Iris pigment epithelial cell (primary cell): ENCODE measurements at places on chromosomes 3 and 15.

- no peak for DNase-seq
These were observed 33.1 kb downstream of the ARIH2 start for GRCh38 chr3:48951764-48952163.

GRCh38 chr3:10581251-10581650, 75.9 kb upstream of the ATP2B2 start:
- no peak for DNase-seq

- no peak for DNase-seq
These were observed 8.6 kb downstream of the ILDR1 start for GRCh38 chr3:122013448-122013925.

- no peak for DNase-seq
These were observed 552.9 kb upstream of the KCNMB2 start for GRCh38 chr3:177983320-177983719.

GRCh38 chr3:143315766-143316165, 196.2 kb downstream of the CHST2 start:
- DNase-seq: no peak

- DNase-seq: peak; percentile 83
These were observed 200.3 kb upstream of the ICE2 start for GRCh38 chr15:60679256-60679655.

DNA sequence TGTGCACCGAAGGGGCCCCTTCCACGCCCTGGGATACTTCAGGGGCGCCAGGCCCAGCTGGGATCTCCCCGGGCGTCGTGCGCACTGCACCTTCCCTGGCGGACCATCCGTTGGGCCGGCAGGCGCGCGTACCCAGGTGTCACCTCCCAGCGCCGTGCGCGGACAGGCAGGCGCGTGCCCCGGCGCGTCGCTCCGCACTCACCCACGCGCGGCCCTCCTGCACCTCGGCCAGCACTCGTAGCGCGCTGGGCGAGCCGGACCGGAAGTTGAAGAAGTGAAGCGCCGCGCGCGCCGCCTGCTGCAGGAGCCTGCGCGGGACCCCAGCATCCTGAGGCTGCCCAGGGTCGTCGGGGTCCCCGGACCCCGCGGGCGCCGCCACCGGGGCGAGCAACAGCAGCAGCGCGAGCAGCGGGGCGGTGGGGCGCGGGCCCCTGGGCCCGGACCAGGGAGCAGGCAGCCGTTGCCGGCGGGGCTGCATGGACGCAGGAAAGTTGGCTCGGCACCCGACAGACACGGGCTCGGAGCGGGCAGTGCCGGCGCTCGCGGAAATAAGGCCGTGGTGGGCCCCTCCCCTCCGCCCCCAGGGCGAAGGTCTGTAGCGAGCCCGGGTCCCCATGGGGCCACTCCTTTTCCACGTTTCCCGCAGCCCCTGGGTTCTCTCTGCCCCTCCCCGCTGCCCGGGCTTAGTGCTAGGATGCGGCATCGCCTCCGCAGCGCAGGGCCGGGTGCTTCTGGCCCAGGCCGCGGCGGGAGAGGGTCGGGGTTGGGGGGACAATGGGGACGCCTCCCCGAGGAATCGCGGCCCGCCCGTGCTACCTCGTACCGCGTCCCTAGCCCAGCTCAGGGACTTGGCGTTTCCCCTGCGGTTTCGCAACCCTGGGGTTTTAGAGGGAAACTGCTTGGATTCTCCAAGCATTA, at the start of gene RARRES1:
TSS of gene RARRES1 (minus strand) at position 520 of the 918 bp plus-strand sequence. CDS start at position 478, 42 bp downstream.
- peak; percentile 79 for DNase-seq

DNA sequence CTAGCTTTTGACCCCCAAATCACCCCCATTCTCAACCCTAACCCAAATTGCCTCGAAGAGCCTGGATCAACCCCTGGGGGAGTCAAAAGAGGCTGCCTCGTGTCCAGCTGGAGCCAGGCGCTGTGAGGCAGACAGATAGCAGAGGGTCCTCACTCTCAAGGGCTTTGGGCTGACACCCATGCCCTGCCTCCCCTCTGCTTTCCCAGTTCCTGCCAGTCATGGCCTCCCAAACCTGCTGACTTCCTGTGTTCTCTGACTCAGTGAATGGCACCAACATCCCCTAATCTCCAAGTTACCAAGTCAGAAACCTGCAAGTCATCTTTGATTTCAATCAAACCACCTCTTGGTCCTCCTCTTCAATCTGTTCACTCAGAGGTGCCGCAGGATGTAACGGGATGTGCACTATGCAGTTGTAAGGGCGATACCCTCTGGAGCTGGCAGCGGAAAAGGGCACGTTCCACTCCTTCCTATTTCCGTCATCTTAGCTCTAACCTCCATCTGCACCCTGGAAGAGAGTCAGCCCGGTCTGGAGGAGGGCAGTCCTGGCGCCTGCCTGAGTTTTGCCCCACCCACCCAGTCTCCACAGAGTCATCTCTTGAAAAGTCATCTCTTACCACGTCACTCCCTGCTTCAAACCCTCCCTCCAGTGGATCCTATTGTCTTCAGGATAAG, 52.4 kb upstream of the FAM174B start:
- no peak for DNase-seq

DNA sequence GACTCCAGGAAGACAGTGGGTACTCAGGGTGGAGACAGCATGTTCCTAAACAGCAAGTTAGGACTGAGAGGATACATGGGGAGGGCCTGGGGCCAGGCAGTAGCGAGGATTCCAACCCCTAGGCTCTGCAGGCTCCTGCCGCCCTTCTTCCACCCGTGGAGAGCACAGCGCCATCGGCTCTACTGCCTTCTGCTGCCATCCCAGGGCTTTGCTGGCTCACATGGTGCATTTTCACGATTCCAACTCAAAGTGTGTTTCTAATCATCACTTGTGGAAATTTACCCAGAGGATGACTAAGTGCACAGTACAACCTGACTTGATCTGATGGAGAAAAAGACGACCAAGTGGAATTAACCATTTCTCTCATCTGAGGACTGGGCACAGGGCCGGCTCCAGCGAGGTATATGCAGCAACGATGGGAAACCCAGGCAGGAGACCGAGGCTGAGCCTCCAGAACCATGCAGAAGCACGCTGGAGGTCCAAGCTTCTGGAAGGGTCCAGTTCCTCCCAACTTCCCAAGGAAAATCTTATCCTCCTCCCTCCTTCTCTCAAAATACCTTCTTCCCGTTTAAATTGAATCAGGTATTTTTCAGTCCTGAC, 104.6 kb downstream of the LRIG1 start:
- no peak for DNase-seq

DNA sequence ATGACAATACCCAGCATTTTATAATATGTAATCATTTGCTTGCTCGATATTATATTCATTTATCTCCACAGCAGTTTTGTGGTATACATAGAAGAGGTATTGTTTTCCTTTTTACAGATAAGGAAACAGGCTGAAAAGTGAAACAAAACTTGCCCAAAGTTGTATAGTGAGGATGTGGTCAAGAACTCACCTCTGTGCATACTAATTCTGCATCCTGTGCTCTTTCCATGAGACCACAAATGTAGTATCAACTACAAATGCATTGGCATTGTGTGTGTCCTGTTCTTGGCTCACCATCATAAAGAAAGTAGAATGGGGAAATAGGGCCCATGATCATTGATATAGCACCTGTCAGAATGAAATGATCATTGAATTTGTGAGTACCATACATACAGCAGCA, 167.3 kb downstream of the NECTIN3 start:
- no peak for DNase-seq

- DNase-seq: no peak
These were observed 1035.9 kb downstream of the TUSC7 start for GRCh38 chr3:117745516-117745915.

DNA sequence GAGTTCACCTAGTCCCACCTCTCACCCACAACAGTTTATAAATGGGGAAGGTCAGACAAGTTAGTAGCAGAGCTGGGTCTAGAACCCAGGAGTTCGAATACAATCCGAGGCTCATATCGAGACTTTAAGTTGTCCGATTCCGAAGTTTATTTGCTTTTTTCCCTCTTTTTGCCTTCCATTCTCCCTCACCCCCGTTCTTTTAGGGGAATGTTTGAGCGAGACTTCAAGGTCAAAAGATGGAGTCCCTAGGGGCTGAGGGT, 7.3 kb downstream of the BCL6 start:
- DNase-seq: no peak

DNA sequence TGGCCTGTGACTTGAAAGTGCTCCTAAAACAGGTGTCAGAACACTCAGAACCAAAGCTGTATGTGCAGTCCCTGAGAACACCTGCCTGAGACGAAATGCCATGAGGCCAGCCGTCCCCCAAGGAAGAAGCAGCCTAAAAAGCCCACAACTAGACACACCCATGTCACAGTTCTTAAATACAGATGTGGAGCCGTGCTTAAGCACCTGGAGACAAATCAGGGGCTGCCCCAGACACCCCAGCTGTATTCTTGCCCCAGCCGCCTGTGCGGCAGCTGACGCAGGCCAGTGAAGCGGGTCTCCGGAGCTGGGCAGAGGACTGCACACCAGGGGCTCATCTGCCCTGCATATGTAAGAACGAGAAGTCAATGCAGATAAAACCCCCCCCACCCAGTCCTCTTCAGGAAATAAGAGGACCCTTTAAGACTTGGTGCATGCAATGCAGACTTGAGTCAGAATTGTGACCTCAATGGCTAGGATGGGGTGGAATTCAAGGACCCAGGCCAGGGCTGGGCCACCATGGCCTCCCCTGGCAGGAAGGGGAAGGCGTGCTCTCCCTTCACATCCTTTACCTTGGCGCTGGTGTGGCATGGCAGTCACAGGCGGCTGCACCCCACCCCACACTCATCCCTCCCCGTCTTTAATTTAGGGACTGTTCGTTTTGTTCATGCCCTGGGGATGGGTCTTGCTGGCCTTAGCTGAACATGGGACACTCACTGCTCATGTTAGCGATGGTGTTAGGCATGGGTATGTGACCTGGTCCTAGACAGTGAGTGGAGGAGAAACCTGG, 27.7 kb upstream of the PLXNA1 start:
- DNase-seq: no peak

GRCh38 chr3:78659386-78659987, 1108.3 kb downstream of the ROBO1 start:
- peak; percentile 43 for DNase-seq

DNA sequence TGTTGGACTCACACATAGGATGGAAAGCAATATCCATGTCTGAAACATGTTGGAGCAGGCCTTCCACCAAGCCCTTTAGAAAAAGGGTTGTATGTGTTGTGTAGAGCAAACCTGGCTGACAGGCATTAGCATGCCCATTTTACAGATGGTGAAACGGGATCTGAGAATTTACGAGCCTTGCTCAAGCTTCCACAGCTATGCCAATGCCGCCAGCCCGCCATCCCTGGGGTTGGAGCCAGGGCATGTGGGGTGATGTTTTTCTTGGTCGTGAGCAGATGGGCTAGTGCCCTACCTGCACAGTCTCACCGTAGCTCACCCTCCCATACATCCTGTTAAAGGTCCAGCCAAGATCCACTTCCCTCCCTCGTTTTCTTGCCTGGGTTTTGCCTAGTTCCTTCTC, 97.5 kb upstream of the TLE3 start:
- no peak for DNase-seq

DNA sequence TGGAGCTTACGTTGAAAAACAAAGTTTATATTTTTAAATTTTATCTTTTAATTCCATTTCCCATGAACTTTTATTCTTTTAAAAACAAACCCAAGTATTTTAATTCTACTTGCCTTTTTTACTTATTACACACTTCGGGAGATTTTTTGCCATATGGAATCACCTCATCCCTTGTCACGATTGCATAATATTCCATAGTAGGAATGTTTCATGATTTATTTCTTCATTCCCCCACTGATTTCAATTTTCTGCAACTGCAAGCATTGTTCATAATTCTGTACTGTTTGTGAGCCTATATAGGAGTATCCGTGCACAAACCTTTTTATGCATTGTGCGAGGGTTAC, 574 bp upstream of the SLC25A36 start:
- DNase-seq: no peak

DNA sequence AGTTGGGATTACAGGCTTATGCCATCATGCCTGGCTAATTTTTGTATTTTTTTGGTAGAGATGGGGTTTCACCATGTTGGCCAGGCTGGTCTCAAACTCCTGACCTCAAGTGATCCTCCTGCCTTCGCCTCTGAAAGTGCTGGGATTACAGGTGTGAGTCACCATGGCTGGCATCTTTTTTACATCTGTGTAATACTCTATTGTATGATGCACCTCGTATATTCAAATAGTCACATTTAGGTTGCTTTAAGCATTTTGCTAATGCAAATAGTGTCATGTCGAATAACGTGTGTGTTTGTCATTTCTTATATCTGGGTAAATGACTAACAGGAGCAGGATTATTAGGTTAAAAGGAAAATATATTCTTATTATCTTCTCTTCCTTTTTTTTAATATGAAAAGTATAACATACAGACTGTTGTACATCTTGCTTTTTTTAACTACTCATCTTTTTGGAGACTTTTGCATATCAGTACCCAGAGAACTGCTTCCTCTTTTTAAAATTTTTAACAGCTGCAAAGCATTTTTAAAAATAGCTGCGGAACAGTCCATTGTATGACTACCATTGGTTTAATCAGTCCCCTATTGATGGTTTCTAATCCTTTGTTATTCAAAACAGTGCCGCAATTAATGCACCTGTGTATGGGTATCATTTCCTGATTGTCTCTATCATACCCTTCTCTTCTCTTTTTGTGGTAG, 13.4 kb downstream of the SCAMP5 start:
- no peak for DNase-seq

- DNase-seq: no peak
These were observed 250.9 kb upstream of the TPM1 start for GRCh38 chr15:62791694-62792093.

DNA sequence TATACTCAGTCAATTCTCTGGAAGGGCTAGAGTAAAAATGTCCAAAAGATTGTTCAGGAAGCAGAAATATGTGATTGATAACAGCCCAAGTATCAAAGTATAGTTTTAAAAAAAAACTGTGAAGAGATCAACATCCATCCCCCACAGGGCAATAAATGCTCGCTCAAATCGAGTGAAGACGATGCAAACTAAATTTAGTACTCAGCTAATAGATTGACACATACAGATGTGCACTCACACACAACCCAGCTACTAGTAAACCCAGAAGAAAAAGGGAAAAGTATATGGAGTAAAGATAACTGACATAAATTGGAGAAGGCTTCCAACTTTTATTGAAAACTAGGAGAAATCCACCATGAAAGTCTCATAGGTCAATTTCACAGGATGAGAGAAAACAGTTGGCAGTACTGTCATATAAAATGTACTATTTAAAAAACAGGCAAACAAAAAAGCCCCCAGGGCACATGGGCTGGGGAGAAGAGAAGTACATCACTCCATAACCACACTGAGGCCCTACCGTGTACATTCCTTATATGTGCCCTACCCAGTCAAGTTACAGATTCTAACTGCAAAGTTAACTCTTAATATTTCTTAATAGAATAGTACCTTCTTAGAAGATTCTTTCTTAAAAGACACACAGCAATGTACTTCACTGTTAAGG, 125.7 kb downstream of the TBL1XR1 start:
- no peak for DNase-seq

GRCh38 chr3:146359841-146360240, 108.9 kb upstream of the PLSCR4 start:
- no peak for DNase-seq

DNA sequence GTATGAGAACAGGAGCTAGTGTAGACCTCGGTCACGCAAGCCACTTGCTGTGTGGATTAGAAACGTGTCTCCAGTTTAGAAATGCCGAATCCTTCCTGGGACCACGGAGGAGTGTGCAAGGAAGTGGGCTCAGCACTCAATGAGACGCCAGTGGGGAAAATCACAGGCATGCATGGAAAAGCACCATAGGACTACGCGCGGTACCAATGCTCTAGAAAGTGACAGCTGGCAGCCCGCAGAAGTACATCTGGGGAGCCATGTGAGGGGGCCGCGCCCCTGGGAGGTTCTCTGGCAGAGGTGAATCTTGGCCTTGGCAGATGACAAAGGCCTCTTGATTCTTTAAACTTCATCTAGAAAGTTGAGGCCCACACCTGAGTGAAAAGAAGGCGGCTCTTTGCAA, 99.3 kb downstream of the LRRK1 start:
- DNase-seq: no peak

GRCh38 chr15:85412956-85413854, 32.8 kb downstream of the AKAP13 start:
- peak; percentile 98 for DNase-seq
